Activated CD8-positive, alpha-beta memory T cell treated with anti-CD3 and anti-CD28 coated beads for 36 hours (primary cell): ENCODE measurements at places on chromosomes 4 and X. TPM values are rescaled to one million over a fixed set of nuclear protein-coding genes. Genes with fewer than 3 reads are reported as not detected.

The IL3RA gene
- total RNA-seq, result not detected

The MAGEA12 gene
- total RNA-seq, result not detected

The CLGN gene
- not detected for total RNA-seq

The AP1AR gene
- 24.5 TPM for total RNA-seq

The GPRASP1 gene
- total RNA-seq, result 0.97 TPM

The RASGEF1B gene
- 4.0 TPM for total RNA-seq

The RASL11B gene
- not detected for total RNA-seq

The IGFBP7 gene
- total RNA-seq, result not detected

The TRPC3 gene
- total RNA-seq, result 0.42 TPM

The MAGEB10 gene
- total RNA-seq, result not detected
